ENCODE measurements at places on chromosomes 3 and 15.

DNA sequence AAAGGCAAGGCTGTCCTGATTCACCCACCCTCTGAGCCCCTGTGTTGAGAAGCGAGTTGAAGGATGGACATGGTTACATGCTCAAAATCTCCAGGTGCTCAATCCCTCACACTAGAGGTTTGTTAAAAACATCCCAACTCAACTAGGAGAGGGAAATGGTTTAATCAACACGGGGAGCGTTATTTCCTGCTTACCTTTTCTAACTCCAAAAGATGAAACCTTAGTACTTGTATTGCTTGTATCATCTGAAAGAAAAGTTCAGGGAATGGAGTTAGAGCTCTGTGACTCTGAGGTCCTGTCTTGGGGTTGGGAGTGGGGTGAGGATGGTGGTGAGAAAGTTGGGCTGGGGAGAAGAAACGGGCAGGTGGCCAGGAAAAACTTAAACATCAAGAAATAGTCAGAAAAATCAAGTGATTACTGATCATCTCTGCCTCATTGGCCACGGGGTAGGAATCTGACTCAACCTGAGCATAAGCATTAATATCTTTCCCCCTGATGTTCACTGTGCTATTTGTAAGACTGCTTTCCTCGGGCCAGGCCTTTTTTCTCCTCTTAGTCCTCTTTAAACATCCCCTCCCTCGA lies 5.9 kb downstream of the MEIS2 start:
- no peak for DNase-seq

DNA sequence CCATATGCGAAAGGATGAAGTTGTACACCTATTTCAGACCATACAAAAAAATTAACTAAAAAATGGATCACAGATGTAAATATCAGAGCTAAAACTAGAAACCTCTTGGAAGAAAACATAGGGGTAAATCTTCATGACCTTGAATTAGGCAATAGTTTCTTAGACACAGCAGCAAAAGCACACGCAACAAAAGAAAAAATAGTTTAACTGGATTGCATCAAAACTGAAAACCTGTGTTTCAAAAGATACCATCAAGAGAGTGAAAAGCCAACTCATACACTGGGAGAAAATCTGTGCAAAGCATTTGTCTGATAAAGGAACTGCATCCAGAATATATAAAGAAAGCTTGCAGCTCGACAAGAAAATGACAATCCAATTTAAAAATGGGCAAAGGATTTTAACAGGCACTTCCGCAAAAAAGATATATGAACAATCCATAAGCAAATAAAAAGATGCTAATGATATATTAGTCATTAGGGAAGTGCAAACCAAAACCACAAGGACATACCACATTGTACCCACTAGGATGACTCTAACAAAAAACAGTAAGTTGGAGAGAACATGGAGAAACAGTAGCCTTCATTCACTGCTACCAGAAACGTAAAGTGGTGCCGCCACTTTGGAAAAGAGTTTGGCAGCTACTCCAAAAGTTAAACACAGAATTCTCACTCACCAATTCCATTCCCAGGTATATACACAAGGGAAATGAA lies 263.1 kb downstream of the ADAMTS17 start:
- no peak for DNase-seq

DNA sequence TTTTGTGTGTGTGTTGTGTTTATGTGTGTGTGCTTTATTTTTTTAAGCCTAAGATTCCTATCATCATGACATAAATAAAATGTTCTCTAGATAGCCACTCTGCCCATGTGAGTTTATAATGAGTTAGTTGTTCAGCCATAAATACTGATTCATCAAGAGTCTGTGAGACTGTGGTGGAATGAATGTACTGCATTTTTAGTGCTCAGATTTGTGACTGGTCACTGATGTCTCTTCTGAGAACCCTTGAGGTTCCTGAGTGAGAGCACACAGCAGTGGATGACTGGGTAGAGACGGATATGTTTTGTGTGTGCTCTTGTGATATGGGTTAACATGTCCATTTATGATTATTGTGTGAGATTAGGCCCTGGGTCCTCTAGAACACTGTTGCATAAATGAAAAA lies 51.2 kb downstream of the SETD5 start:
- DNase-seq = no peak

GRCh38 chr3:111352585-111352984 lies 189.4 kb upstream of the CD96 start:
- DNase-seq = no peak

DNA sequence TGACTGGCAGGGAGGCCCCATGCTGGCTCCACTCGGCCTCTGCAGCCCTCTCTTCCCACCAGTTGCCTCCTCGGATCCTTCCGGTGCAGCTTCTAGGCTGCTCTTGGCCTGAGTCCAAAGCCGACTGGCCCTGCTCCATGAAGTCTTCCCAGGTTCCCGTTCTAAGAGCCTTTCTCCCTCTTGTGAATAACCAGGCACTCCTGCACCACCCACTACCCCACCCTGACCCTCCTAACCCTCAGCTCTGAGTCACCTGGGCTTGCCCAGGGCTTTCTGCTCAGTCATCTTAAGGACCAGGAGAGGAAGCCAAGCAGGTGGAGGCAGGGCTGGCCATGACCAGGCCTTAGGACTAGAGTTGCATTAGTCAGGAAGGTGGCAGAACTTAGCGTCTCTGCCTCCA lies 28.1 kb upstream of the CNBP start:
- peak; percentile 67 for DNase-seq

- DNase-seq = no peak
Observed at GRCh38 chr3:40186508-40186907, 123.0 kb upstream of the EIF1B start.

DNA sequence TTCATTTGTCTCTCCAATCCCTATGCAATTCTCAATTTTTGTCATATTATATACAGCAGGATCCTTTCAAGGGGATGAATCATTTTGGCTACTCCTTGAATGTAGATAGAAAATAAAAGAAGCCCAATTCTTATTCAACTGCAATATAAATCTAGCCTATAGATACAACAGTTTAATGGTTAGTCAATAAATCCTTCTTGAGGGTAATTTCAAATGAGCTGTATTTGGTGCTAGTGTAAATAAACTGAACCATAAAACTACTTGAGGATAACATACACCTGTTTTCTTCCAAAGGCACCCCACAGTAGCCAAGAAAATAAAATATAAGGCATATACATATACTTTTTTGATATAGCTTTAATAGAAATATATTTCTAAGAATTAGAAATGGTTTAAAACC lies 830.3 kb downstream of the ROBO1 start:
- DNase-seq = no peak

DNA sequence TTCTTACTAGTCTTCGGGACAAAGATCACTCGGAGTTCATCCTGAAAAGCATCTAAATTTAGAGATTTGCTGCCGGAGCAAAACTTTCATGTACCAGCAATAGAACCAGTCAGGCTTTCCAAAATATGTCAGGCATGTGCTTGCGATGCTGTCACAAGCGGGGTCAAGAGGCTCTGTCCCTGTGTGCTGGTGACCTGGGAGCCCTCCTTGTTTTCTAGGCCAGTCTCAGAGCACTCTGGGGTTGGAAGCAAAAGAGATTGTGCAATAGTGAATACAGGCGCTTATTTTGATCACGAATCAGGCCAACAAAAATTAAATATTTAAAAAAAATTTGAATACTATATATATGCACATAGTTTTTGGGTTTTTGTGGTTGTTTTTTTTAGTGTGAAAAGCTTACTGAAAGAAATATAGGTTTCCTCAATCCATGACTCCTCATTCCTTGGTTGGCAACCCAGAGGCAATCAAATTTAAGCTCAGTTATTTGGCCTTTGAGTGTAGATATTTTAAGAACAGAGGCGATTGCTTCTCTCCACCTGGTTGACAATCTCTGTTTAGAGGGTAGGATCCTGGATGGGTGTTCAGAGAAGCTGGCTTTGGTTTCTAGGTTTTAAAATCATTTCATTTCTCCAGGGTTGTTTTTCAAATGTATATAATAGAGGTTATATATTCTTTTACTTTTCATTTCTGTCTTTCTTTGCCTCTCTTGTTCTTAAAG lies 8.4 kb upstream of the KLHL24 start:
- no peak for DNase-seq

DNA sequence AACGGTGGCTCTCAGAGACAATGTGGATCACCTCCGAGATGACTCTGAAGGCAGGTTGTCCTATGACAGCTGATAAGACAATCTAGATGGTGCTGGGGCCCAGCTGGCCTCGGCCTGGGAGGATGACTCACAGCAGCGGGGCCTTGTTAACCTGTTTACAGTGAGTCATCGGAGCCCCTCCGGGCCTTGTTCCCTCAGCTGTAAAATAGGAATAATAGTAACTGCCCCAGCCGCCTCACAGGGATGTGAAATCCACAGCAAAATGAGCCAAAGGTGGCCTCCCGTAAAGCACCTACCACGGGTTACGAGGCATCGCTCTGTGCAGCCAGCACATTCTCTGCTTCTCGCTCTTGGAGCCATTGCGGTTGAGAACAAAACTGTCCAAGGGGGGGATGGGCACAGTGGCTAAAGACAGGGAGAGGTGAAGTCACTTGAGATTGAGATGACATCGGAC lies 88.6 kb upstream of the RASGRF1 start:
- no peak for DNase-seq

- DNase-seq = no peak
Observed at GRCh38 chr3:142355692-142356091, 92.1 kb downstream of the XRN1 start.

- no peak for DNase-seq
Observed at GRCh38 chr15:90819850-90820249, 48.5 kb upstream of the FURIN start.

GRCh38 chr15:29100486-29101000 lies 169.1 kb downstream of the NSMCE3 start:
- no peak for DNase-seq

DNA sequence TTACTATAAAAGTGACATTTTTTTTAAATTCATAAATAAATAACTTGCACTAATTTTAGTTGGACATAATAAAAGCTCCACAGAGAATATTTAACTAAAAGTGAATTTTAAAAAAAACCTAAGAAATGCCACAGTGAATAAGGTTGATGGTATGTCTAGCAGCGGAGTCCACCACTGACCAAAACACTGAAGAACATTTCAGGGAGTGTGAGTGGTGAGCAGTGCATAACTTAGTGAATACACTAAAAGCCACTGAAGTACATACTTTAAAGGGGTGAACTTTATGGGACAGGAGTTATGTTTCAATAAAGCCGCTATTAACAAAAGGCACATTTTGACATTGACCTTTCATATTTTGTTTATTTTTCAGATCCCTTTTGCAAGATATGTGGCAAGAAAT lies 32.3 kb downstream of the SRP14 start:
- DNase-seq = no peak

DNA sequence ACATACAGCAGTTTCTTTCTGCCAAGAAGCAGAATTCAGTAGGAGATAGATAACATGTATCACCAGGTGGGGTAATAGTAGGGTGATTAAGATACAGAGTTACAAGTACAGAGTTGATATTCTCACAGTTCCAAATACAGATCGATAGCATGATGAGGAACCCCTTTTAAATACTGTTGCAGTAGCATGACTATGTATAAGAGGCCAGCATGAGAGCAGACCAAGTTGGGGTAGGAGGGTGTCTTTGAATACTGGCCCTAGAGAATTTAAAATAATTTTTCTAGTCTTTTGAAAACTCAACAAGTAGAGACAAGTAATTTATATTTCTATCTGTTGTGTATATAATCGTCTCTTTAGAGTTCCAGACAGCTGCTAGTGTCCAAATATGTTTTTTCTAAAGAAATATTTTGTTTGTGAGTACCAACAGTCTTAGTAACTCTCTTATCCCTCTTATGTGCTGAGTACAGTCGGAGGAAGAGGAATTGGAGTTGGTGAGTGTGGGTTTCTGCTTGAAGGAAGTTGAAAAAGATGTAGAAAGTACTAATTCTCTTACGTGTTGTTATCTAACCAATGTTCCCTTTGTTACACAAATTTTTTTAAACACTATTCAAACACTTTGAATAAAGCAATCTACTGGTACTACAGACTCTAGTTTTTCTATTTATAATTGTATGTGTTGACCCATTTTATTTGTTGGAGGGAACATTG lies 30.2 kb downstream of the LYSMD4 start:
- no peak for DNase-seq

DNA sequence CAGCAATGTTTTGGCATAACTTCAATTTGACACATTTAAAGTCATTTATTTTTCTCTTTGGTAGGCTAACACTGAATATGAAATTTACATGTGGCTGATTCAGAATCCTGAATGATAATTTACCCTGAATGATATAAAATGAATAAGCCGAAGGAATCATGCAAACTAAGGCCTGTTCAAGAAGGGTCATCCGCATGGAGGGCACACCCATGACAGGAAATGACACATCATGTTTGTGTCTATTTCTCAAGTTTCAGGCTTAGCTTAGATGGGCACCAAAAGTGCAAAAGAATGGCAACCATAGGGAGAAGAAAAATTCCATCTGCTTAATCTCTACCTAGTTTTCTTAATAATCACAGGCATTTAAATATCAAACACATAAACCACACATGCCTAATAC lies 141.5 kb downstream of the DUT start:
- DNase-seq = no peak

DNA sequence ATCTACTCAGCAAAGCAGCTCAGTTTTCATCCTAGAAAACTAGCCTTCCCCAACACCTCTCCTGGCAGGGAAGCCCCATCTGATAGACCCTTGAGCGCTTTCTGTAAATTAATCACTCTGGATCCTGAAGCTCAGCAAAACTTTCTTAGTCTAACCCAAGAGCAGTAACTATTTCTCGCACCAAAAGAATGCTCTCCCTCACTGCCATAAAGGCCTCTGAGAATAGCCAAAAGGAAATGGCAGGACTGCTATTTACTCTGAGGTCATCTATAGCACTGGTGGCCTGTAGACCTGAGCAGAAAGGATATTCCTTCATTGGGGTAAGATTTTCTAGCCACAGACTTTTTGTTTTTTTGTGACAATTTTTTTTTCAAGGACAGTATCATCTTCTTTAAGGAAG lies 345.8 kb upstream of the ADAMTS9 start:
- no peak for DNase-seq

GRCh38 chr3:183917776-183918175 lies 33.1 kb upstream of the PARL start:
- no peak for DNase-seq

GRCh38 chr3:105979961-105980360 lies 111.1 kb upstream of the CBLB start:
- DNase-seq = no peak

DNA sequence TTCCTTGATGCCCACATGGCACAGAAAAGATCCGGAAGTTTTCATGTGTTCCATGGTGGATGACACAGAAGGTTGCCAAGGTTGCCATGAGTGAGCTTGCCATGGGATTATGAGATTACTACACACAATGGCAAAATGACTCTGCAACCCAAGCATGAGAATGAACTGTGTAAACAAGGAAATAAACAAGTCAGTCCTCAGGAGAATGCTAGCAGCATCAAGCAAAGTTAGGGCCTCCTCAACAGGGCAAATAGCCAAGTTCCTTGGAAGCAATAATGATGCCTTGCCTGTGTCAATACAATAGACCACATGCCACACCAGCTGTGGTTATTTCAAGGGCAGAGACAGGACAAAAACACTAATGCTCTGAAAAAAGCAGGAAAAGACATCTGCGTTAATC lies 41.8 kb downstream of the AQR start:
- DNase-seq = peak; percentile 6

GRCh38 chr3:53192608-53193007 lies 31.6 kb downstream of the PRKCD start:
- no peak for DNase-seq

All from NCI-H2029 treated with DMSO at 0.1 percent for 48 hours (cell line).